ENCODE measurements at places on chromosomes 2 and 18.
A peak's percentile ranks its signal among the peaks of the same experiment; 100 is the strongest.

GRCh38 chr2:69943843-69944525, 17.4 kb downstream of the ASPRV1 start:
- DNase-seq: no peak

GRCh38 chr2:77017355-77017745, 504.8 kb downstream of the LRRTM4 start:
- no peak for DNase-seq

GRCh38 chr2:20862850-20863249, 39.9 kb upstream of the LDAH start:
- DNase-seq: no peak

DNA sequence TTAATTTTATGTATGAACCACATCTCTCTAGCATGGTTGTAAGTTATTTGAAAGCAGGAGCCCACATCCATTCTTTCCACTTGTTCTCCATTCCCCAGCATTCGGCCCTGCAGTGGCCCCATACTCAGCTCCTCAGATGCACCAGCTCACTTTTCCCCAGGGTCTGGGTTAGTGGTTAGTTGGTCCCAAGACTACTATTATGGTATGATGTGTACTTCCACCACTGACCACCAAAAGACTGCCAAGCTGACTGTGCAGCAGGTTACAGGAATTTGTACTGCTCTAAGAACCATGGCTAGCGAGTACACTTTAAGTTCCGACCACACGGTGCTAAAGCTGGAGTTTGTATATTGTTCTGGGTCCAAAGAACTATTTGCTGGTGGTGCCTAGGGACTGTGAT, 413.6 kb upstream of the TCF4 start:
- no peak for DNase-seq

- no peak for DNase-seq
Measured at GRCh38 chr2:60554646-60555065, 1.2 kb upstream of the BCL11A start.

GRCh38 chr2:107622741-107623310, 203.9 kb upstream of the RGPD4 start:
- no peak for DNase-seq

GRCh38 chr2:239857591-239857990, 167.6 kb downstream of the NDUFA10 start:
- DNase-seq: no peak

GRCh38 chr18:54240629-54241107, 16.2 kb upstream of the MBD2 start:
- DNase-seq: no peak

- DNase-seq: no peak
Measured at GRCh38 chr2:168849610-168850009, 40.6 kb downstream of the SPC25 start.

DNA sequence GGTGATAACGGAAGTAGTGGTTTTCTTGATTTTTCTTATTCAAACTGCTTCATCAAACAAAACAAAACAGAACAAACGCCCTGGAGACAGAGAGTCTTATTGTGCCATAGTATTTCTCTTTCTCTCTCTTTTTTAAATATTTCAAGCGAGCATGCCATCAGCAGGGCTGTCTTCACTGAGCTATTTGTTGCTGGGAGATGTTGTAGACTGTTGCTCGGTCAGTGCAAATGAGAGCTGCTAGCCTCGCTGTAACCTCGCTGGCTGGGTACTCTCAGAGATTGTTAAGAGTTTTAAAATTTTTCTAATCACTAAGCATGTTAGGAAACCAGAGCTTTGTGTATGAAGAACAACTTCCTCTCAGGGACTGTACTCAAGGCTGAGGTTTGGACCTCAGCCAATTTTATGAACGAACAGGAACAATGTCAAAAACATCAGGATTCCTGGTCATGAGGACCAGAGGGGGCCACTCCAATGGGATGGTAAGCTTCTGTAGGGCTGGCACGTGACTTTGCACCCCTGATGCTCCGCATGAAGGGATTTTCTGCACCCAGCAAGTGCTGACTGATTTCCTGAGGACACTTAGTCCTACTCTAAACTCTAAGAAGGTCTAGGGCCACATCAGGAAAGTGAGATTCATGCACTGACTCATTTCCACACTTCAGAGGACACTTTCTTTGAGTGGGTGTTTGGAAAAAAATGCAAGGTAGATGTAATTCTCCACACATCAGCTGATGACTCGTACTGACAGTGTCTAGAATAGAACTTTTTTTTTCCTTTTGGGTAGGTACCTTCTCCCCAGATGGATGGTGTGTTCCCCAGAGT, 59.8 kb upstream of the IL1R1 start:
- peak; percentile 76 for DNase-seq

- DNase-seq: no peak
Measured at GRCh38 chr18:29181151-29181901, 1004.4 kb upstream of the CDH2 start.

GRCh38 chr2:138430181-138430580, 71.4 kb upstream of the SPOPL start:
- no peak for DNase-seq

DNA sequence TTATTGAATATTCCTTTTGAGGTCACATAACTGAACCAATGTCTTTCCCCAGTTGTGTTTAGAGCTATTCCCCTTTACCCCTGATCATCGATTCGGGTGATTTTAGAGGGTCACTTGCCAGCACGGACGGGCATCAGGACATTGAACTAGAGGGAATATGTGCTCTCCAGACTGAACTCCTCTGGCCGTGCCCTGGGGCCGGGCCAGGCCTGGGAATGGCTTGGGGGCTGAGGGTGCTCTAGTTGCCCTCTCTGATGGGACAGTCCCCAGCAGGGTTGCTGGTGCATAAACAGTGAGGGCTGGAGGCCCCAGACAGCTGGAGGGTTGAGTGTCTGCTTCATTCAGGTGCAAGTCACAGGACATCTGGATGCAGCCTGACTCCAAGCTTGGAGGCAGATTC, 90.7 kb downstream of the SMIM21 start:
- DNase-seq: no peak

DNA sequence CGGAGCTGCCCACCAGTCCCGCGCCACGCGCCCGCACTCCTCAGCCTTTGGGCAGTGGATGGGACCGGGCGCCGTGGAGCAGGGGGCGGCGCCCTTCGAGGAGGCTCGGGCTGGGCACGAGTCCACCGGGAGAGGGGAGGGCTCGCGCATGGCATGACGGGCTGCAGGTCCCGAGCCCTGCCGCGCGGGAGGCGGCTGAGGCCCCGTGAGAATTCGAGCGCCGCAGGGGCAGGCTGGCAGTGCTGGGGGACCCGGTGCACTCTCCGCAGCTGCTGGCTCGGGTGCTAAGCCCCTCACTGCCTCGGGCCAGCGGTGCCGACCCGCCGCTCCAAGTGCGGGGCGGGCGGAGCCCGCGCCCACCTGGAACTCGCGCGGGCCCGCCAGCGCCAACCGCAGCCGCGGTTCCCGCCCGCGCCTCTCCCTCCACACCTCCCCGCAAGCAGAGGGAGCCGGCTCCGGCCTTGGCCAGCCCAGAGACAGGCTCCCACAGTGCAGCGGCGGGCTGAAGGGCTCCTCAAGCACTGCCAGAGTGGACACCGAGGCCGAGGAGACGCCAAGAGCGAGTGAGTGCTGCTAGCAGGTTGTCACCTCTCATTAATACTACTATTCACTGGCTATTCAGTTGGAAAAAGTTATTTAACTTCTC, 3.6 kb upstream of the TTC21B start:
- DNase-seq: no peak

DNA sequence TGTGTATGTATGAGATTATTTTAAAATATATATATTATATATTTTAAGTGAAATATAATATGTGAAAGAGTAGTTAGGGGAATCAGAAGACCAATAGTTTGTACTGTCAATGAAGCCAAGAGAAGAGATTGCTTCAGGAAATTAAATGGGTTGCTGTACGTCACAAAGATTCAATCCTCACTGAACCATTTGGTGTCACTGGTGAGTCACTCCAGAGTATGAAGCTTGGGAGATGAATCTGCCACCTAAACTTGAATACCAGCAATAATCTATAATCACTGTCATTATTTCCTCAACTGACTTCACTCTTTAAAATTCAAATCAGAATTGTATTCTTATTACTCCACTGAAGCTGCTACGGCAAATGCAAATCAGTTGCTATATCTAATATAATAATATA, 41.9 kb upstream of the SCN9A start:
- DNase-seq: no peak

DNA sequence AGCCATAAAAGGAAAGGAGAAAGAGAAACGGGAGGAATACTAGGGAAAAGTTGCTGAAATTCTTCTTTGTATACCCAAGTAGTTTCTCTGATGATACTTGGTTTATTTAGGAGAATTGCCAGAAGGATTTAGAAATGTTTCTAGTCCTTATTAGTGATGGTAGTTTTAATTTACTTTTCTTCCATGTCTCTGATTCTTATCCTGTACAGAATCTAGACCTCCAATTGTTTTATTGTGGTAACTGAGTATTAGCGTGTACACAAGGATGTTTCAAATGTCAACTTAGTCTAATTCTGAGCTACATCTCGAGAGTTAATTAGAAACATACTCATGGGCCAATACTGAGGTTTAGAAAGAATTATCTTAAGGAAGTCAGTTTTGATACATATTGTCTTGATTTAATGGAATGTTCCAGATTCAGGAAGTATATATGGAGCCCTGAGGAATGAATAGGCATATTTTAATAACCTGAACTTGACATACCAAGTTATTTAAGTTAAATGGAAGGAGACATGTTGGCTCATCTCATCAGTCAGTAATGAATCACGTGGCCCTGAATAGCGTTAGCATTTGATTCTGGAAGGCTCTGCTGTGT, 219.6 kb downstream of the LTBP1 start:
- no peak for DNase-seq

- no peak for DNase-seq
Measured at GRCh38 chr2:172305066-172305465, 122.3 kb upstream of the ITGA6 start.

GRCh38 chr2:237154082-237154638, 68.5 kb downstream of the COPS8 start:
- DNase-seq: peak; percentile 79

DNA sequence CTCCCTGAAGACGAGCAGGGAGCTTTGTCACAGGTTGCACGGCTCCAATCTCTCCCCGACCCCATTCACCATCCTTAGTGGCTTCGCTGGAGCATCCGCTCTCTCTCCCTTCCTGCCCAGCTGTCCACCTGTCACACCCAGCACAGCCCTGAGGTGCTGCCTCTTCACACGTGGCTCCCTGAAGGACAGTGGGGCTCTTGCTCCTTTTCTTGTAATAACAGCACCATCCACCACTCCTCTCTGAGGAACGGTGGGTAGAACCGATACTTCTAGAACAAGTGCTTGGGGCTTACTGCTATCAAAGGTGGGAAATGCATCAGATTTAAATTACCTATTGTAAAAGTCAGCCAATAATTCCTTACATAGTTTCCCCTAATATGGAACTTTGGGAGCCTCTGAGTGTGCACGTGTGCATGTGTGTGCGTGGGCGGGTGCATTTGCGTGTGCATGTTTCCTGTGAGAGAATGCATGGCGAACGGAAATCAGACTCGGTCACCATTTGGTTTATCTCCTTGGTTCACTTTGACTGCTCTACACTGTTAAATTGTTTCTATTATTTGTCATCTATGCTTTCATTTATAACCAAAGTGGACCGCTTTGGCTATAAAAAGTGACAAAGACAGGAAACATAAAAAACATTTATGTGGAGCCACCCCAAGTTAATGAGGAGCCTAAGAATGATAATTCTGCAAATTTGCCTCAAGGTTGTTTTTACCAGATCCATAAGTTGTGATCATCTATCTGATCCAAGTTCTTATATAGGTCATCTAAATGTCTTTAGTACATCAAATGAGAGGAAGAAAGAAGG, 39.1 kb downstream of the KLHL29 start:
- DNase-seq: peak; percentile 13

DNA sequence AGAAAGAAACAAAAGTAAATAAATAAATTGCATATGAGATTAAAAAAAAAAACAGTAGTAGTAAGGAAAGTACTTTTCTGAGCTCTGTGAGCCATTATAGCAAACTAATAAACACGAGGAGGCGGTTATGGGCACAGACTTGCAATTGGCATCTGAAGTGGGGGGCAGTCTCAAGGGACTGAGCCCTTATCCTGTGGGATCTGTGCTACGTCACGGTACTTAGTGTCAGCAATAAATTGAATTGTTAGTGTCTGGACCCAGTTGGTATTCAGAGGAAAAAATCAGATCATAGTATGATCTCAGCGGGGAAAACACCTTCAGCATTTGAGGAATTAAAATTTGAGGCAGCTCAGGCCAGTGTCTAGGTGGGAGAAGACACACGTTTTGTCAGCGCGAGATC, 76.6 kb upstream of the TEX51 start:
- DNase-seq: no peak

- no peak for DNase-seq
Measured at GRCh38 chr2:108106731-108107130, 120.4 kb downstream of the SLC5A7 start.

DNA sequence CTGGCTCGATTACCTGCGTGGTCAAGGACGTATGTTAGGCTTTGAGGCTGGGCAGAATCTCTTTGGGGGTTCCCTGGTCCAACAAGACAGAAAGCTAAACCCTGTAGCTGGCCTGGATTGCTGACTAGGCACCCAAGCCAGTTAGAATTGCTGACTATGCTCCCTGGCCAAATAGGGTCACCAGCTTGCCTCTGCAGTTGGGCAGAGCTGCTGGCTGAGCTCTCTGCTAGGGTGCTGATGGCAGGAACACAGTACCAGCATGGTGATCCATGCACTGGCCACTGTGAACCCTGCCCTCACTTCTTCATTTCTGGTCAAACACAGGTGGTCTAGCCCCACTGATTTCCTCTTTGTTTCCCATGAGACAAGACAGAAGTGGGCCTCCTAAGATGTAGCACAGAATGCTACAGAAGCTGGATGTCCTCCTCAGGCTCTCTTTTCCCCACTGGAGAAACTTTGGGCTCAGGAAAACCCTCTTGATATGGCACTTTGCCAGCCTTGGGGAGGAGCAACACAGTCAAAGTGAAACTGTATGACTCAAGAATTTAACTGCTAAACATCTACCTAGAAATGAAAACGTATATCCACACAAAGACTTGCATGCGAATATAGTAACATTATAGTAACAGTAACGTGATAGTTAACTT, 20.8 kb downstream of the SP140L start:
- peak; percentile 71 for DNase-seq

DNA sequence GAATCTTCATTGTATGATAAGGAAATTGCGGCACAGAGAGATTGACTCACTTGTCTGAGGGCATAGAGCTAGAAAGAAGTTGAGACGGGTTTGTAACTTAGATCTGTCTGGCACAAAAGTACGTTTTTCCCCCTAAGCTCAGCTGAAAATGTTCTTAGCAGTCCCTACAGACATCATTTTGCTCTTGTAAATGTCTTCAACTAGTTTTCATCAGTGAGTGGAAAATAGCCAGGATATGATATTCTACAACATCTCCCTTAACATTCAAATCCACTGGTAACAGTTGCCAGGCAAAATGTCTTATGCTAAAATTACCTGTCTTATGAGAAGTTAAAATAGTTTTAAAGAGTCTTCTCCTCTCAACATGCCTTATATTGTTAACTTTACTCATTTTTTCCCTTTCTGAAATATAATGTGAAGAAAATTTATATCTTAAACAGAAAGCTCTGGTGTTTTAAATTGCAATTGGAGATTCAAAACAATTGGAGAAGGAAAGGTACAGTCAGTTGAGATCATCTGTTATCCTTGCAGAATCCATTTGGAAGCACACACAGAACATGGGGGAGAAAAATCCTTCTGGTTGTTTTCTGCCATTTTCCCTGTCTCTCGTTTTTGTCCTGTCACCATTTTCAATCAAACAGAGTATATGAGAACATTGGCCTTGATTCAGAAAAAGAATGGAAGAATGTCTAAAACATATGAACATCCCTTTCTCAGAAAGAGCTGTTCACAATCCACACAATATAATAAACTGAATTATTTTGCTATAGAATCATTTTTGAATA, 255.0 kb downstream of the TRIB2 start:
- no peak for DNase-seq

GRCh38 chr18:22103647-22104031, 65.8 kb upstream of the GATA6 start:
- DNase-seq: no peak

Data from activated T-cell treated with anti-CD3 and anti-CD28 coated beads, Interleukin-2, amount 50 U/mL, for 48 hours (primary cell).